Endothelial cell (in vitro differentiated cells): ENCODE measurements at places on chromosomes 3 and 15. TPM values are rescaled to one million over a fixed set of nuclear protein-coding genes. Genes with fewer than 3 reads are reported as not detected.

DNA sequence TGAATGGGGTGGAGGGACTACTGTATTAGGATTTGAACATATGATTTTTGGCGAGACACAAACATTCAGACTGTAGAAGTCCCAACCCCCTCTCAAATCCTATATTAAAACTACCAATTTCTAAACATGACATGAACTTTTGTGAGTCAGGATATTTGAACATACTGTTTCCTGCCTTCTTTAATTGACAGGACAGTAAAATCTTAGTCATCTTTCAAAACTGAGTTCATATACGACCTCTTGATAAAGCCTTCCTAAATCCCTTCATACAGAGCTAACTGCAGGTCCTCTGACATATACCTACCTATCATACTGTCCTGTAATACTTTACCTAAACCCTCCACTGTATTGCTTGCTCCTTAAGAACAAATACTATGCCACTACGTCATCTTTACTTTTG lies 23.5 kb downstream of the ALDH1A2 start:
- no peaks in the 10 kb centered on the region for H3K36me3 ChIP-seq
- peaks cover 36% of the 10 kb centered on the region for H3K4me1 ChIP-seq

- peaks cover 2% of the 10 kb centered on the region for H3K27me3 ChIP-seq
- DNase-seq: no peak
- H3K27ac ChIP-seq: no peak overlapping the region
- no peak overlapping the region for H3K4me3 ChIP-seq
- no peaks in the 10 kb centered on the region for H3K4me1 ChIP-seq
Measured at GRCh38 chr3:151925419-151925818, 52.0 kb downstream of the SUCNR1 start.

DNA sequence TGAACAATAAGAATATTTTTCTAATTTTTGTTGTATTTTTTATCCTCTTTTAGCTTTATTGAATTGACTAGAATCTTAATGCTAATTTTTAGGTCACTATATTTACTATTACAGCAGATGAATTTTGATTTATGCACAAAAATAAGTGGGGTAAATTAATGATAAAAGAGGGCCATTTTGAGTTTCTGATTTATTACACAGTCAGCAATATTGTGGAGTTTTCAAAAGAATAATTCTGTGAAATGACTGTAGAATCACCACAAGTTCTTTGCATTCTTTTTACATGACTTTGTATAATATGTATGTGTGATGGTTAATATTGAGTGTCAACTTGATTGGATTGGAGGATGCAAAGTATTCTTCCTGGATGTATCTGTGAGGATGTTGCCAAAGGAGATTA lies 812.4 kb upstream of the DPPA4 start:
- H3K4me1 ChIP-seq: no peaks in the 10 kb centered on the region
- DNase-seq: no peak
- H3K27me3 ChIP-seq: no peaks in the 10 kb centered on the region
- H3K4me3 ChIP-seq: no peak overlapping the region

DNA sequence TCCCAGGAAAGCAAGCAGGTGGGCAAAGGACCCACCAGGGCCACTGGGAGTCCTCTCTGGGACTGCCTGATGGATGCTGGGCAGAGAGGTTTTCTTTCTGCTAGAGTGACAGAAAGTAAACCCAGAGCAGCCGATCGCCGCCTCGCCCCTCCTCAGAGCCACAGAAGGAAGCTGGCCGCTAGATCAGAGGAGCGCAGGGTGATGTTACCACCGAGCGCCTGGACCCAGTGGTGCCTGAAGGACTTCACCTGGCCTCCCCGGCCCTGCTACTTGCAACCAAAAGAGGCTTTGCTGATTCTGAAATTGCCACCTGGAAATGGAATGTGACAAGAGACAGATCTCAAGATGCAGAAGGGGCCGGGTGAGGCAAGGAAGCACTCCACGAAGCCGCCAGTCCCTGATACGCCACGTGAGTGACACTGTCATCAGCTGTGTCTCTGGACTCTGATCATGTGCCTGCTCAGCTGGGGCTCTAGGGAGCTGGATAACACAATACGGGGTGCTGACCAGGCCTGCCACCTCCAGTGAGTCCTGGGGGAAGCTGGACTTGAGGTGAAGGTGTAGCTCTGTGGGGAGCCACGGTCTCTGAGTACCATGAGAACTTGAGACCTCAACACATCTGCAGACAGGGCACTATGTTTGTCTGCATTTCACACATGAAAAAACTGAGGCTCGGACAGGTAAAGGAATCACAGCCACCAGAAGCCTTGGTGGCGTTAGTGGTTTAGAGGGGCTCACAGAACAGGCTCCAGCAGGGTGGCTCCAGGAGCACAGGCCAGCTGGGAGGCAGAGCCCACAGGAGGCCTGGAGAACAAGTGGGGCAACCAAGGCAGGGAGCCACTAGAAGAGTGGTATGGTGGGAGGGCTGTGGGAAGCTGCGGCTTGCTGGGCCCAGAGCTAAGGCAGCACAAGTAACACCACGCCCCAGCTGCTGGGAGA lies 137.9 kb upstream of the PRR20G start:
- H3K36me3 ChIP-seq: no peaks in the 10 kb centered on the region
- H3K27ac ChIP-seq: peak overlapping the region; percentile 36
- peaks cover 10% of the 10 kb centered on the region for H3K4me1 ChIP-seq
- no peak for DNase-seq
- peaks cover 6% of the 10 kb centered on the region for H3K27me3 ChIP-seq

DNA sequence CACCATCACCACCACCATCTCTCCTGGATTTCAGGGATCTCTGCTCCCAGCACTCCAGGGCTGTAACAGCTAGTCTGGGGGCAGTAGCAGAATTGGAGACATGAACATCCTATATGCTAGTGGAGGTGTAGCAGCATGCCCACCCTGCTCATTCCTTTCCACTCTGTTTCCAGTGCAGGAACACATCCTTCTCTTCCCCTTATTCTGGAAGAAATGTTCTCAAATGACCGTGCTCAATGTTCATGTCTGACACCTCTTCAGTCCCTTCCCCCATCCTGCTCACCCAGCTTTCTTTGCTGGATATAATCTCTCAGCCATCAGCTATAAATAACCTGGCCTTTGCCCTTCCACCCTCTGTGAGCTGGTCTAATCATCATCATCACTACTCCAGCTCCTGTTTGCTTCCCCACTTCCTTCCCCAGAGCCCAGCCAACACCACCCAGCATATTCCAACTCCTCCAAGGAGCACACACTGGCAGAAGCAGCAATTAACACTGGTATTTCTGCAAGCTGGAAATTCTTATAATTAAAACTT lies 31.1 kb downstream of the DCLK3 start:
- H3K27ac ChIP-seq: no peak overlapping the region
- no peak for DNase-seq
- H3K36me3 ChIP-seq: no peaks in the 10 kb centered on the region
- peaks cover 1% of the 10 kb centered on the region for H3K27me3 ChIP-seq
- no peak overlapping the region for H3K4me3 ChIP-seq

DNA sequence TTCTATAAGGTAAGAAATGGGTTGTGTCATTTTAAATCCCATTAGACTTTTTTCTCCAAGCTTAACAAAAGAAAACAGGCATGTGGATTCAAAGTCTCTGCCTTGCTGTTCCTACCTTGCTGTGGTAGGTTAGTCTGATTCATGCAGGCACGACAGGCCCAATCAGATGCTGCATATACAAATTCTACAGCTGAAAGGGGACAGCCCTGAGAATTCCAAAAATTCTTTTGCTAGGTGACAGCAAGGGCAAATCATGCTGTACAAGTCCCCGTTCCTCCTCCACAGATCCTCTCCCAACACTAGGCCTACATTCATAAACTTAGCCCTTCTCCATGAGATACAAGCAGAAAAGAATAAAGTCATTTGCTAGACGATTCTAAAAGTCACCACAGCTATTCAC lies 161.2 kb upstream of the THBS1 start:
- no peak overlapping the region for H3K27ac ChIP-seq
- H3K4me1 ChIP-seq: no peaks in the 10 kb centered on the region
- no peak overlapping the region for H3K4me3 ChIP-seq

DNA sequence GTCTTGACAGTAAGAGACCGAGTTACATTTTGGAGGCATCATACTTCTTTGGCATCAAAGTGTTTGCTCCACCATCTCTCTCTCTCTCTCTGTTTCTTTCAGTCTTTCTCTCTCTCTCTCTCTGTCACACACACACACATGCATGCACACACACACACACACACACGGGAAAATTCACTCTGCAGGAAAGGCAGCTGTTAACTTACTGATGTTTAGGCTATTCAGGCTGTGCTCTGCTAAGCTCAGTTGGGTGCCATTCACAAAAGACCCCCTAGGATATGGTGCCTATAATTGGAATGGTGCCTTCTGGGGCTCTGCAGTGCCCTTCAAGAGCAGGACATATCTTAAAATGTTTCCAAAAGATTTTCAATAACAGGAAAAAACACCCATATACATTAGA lies 78.2 kb downstream of the KCNH8 start:
- no peaks in the 10 kb centered on the region for H3K4me1 ChIP-seq
- no peak overlapping the region for H3K27ac ChIP-seq
- H3K4me3 ChIP-seq: no peak overlapping the region
- no peak for DNase-seq

CHRNB4 gene
- not detected for total RNA-seq

DNA sequence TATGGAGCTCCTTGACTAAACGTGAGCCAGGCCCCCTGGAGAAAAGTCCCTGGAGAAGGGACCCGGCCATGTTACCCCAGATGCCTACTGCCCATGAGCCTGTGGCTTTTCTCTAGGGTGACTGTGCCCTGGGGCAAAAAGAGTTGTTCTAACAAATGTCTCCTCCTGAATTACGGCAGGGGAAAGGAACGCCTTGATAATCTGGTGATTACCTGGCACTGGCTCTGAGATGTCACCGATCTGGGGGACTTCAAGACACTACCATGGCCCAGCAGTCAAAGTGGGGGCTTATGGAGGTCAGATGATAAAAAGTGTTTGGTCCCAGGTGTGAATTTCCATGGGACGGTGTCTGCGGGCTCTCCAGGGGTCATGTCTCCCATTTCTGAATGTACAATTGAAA lies 140.7 kb downstream of the KLF13 start:
- peaks cover 4% of the 10 kb centered on the region for H3K27me3 ChIP-seq
- H3K27ac ChIP-seq: no peak overlapping the region
- peaks cover 5% of the 10 kb centered on the region for H3K4me1 ChIP-seq
- no peaks in the 10 kb centered on the region for H3K36me3 ChIP-seq
- H3K4me3 ChIP-seq: no peak overlapping the region
- no peak for DNase-seq

GRCh38 chr3:52202384-52203077 lies 4.6 kb downstream of the ALAS1 start:
- peaks cover 46% of the 10 kb centered on the region for H3K36me3 ChIP-seq
- no peak for DNase-seq
- peaks cover 15% of the 10 kb centered on the region for H3K4me1 ChIP-seq

DNA sequence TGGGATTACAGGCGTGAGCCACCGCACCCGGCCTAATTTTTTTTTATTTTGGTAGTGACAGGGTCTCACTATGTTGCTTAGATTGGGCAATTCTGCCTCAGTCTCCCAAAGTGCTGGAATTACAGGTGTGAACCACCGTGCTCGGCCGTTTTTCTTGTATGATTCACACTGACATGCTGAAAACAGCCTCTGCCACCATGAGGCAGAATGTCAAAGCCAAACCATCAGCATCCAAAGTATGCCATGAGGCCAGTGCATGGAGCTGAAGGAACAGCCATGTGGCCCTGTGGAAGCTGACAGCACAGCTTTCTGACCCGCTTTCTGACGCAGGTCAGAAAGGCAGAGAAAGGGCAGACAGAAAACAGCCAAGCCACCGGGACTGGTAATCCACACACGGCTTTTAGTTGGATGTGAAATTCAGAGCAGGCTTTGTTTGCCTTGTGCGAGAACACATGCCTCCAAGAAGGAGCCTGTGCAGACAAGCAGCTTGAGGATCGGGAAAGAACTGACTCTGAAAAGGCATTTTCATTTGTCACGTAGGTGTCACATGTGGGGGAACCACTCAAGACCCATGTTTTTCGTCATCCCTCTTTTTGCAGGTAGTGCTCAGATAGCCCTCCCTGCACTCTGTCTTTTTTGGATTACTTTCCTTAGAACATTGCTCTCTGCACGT lies 25.1 kb downstream of the XYLB start:
- no peak overlapping the region for H3K27ac ChIP-seq
- H3K36me3 ChIP-seq: peaks cover 22% of the 10 kb centered on the region
- H3K4me3 ChIP-seq: no peak overlapping the region
- H3K27me3 ChIP-seq: peaks cover 6% of the 10 kb centered on the region

KNG1 gene
- not detected for total RNA-seq

- no peaks in the 10 kb centered on the region for H3K27me3 ChIP-seq
- no peak overlapping the region for H3K4me3 ChIP-seq
- peaks cover 8% of the 10 kb centered on the region for H3K4me1 ChIP-seq
Measured at GRCh38 chr15:35980719-35981118, 434.8 kb upstream of the DPH6 start.

GRCh38 chr3:27723456-27723814 lies 1.3 kb upstream of the EOMES start:
- peak overlapping the region; percentile 82 for H3K4me3 ChIP-seq
- H3K27me3 ChIP-seq: peaks cover 33% of the 10 kb centered on the region
- DNase-seq: no peak
- peak overlapping the region; percentile 17 for H3K27ac ChIP-seq

- H3K27ac ChIP-seq: no peak overlapping the region
- DNase-seq: no peak
- peaks cover 5% of the 10 kb centered on the region for H3K36me3 ChIP-seq
- H3K27me3 ChIP-seq: no peaks in the 10 kb centered on the region
- no peak overlapping the region for H3K4me3 ChIP-seq
Measured at GRCh38 chr3:128342701-128343180, 123.9 kb downstream of the DNAJB8 start.

HCN4 gene
- 0.54 TPM for total RNA-seq

HACD3 gene
- 107 TPM for total RNA-seq

DNA sequence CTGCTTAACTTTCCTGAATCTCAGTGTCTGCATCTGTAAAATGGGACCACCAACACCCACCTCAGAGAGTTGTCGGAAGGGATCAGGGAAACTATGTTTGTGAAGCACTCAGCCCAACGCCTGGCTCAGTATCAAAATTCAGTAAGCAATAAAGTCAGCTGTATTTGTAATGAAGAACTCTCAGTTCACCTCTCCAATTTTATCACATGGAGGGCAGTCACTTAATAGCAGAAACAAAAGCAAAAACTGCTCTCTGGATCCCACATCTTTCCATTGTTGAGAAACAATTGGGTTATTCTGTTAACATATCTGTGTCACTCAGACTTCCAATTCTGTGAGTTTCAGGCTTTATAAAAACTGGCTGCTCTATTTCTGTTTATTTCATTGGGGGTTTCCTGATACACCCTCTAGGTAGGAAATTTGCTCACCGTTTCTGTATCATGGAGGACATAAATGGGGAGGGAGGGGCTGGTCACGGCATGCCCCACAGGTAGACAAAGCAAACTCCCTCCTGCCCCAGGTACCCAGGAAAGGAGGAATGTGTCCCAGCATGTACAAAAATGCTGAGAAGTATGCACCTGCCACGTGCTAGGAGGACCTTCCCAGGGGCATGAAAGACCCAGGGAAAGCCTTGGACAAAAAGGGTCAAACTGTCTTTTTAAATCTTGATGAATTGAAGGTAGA lies 81.4 kb upstream of the LMOD3 start:
- peaks cover 12% of the 10 kb centered on the region for H3K4me1 ChIP-seq
- DNase-seq: no peak
- no peak overlapping the region for H3K4me3 ChIP-seq
- H3K27me3 ChIP-seq: peaks cover 2% of the 10 kb centered on the region
- peak overlapping the region; percentile 30 for H3K27ac ChIP-seq
- peaks cover 27% of the 10 kb centered on the region for H3K36me3 ChIP-seq
